B cell (primary cell): ENCODE measurements at places on chromosomes 12 and 14.

DNA sequence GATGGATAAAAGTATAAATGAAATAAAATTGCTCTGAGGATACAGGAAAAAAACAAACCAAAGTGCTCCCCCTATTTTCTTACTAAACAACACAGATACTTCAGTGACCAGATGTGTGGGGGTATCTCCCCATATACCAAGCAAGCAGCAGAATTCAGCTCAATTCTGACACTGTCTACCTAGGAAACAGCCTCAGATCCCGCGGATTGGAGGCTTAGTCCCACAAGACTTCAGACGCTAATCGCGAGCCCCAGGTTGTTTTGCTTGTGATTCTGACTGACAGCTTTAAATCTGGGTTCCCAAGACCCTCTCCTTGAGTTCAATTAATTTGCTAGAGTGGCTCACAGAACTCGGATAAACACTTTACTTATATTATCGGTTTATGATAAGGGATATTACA lies 17.3 kb downstream of the NFKBIA start:
- DNase-seq = no peak
- no peaks in the 10 kb centered on the region for H3K27me3 ChIP-seq
- no peak overlapping the region for H3K27ac ChIP-seq
- H3K4me1 ChIP-seq = no peaks in the 10 kb centered on the region
- no peak overlapping the region for H3K4me3 ChIP-seq

GRCh38 chr14:75022655-75023054 lies 19.9 kb downstream of the EIF2B2 start:
- no peak overlapping the region for H3K27ac ChIP-seq
- DNase-seq = no peak
- no peaks in the 10 kb centered on the region for H3K27me3 ChIP-seq
- H3K4me3 ChIP-seq = no peak overlapping the region

DNA sequence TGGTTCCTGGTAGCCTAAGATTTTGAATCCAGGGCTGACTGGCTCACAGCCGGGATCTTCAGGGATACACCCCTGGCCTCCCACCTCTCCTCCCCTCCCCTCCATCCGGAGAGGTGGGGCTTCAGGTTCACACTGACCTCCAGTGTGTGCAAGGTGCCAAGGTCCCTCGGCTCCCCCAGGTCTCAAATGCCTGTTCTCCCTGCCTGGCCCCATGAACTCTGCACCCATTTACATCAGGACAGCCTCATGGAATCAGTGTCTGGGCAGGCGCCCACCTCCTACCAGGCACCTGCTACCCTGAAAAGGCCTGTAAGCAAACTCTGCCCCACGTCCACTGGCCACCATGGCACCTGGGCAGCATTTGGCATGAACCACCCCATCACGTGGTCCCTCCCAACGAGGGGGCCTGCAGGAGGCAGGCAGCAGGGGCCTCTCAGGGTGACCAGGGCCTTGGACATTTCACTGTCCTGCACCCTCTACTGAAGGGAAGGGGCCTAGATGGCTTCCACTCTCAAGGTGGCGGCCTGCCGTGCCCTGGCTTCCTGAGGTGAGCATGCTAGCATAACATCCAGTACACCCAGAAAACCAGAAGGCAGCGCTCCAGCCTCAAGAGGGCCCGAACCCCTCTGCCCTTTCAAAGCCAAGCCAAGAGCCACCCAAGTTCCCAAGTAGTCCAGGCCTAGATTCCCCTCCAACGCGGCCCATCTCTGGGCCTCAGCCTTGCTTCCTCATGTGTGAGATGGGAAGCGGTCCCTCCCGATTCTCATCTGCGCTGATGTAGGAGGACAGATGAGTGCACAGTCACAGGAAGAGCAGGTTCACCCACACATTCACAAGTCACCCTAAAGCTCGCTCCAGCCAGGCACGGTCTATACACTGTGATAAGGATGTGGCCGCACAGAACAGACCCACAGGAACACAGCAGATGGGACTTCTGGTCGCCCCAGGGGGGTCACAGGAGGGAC lies 37.3 kb downstream of the CCDC85C start:
- no peaks in the 10 kb centered on the region for H3K27me3 ChIP-seq
- H3K27ac ChIP-seq = no peak overlapping the region
- no peak for DNase-seq

GRCh38 chr14:45332360-45332988 lies 79.5 kb upstream of the MIS18BP1 start:
- no peak for DNase-seq
- no peak overlapping the region for H3K27ac ChIP-seq
- no peaks in the 10 kb centered on the region for H3K4me1 ChIP-seq

DNA sequence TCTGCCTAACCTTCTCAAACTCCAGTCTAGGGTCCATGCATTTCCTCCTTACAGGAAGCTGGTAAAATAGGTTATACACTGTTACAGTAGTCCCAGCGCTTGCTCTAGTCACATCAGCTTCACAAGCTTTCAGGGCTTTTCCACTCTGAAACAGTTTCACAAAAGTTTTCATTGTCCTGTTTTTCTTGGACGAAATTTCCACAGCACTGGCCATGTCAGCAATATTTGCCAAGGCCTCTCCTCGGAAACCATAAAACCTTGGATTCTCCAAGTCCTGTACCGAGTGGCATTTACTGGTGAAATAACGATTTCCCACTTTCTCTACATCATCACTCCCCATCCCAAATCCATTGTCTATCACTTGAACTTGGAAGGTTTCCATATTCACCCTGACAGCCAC lies 2.1 kb downstream of the MLH3 start:
- no peak overlapping the region for H3K4me3 ChIP-seq
- H3K36me3 ChIP-seq = no peaks in the 10 kb centered on the region
- no peaks in the 10 kb centered on the region for H3K27me3 ChIP-seq
- DNase-seq = no peak

- no peak overlapping the region for H3K4me3 ChIP-seq
- no peaks in the 10 kb centered on the region for H3K36me3 ChIP-seq
- H3K27me3 ChIP-seq = no peaks in the 10 kb centered on the region
- no peak for DNase-seq
- no peak overlapping the region for H3K27ac ChIP-seq
- no peaks in the 10 kb centered on the region for H3K4me1 ChIP-seq
Observed at GRCh38 chr12:47020211-47020821, 59.1 kb upstream of the PCED1B start.

DNA sequence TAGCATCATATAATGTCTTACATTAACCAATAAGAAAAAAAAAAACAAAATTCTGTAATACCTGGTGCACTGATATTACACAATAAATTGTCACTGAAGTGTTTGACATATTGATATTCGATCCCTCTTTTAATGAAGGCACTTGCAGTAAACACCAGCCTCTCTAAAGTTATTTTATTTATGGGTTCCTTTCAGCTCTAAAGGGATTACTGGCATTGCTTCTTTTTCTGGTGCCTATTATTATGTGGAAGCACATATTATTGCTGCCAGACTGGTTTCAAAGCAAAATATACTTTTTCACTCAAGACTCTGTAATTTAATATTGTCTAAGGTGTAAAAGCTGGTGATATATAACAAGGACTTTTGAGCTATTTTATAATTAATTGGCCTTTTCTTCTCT lies 1090.5 kb downstream of the TRHDE start:
- H3K4me3 ChIP-seq = no peak overlapping the region
- H3K27ac ChIP-seq = no peak overlapping the region
- no peaks in the 10 kb centered on the region for H3K27me3 ChIP-seq
- H3K4me1 ChIP-seq = no peaks in the 10 kb centered on the region
- no peaks in the 10 kb centered on the region for H3K36me3 ChIP-seq

DNA sequence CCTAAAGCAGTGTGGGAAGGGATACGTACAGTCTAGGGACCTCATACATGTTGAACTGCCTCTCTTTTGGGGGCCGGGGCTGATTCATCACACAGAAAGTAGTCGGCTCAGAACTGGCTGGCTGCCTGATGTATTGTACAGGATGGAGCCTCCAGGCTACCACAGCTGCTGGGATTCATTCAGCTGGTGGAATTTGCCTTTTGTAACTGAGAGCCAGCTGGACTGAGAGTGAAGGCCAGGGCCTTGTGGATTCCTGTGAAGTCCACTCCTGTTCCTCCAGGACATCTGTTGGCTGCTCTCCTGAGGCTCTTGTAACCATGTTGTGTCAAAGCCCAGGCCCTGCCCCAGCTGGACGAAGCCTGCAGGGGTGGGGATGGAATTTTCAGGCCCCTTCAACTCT lies 116.3 kb upstream of the PRICKLE1 start:
- H3K27ac ChIP-seq = no peak overlapping the region
- H3K27me3 ChIP-seq = no peaks in the 10 kb centered on the region
- no peaks in the 10 kb centered on the region for H3K36me3 ChIP-seq
- no peak for DNase-seq
- no peaks in the 10 kb centered on the region for H3K4me1 ChIP-seq

- peaks cover 13% of the 10 kb centered on the region for H3K27me3 ChIP-seq
- H3K27ac ChIP-seq = no peak overlapping the region
- no peak overlapping the region for H3K4me3 ChIP-seq
- no peaks in the 10 kb centered on the region for H3K4me1 ChIP-seq
- no peaks in the 10 kb centered on the region for H3K36me3 ChIP-seq
Observed at GRCh38 chr12:52224151-52224550, 8.9 kb upstream of the KRT7 start.

GRCh38 chr14:95502381-95502950 lies 14.0 kb downstream of the SYNE3 start:
- H3K27me3 ChIP-seq = no peaks in the 10 kb centered on the region
- H3K27ac ChIP-seq = no peak overlapping the region
- H3K4me3 ChIP-seq = no peak overlapping the region
- H3K4me1 ChIP-seq = peaks cover 94% of the 10 kb centered on the region
- peaks cover 2% of the 10 kb centered on the region for H3K36me3 ChIP-seq
- DNase-seq = no peak

GRCh38 chr12:107405436-107405835 lies 280.2 kb upstream of the PWP1 start:
- DNase-seq = no peak
- H3K4me1 ChIP-seq = no peaks in the 10 kb centered on the region
- no peak overlapping the region for H3K4me3 ChIP-seq
- H3K27ac ChIP-seq = no peak overlapping the region
- H3K27me3 ChIP-seq = no peaks in the 10 kb centered on the region
- no peaks in the 10 kb centered on the region for H3K36me3 ChIP-seq

GRCh38 chr14:65838565-65838964 lies 426.0 kb downstream of the FUT8 start:
- DNase-seq = no peak
- H3K27ac ChIP-seq = no peak overlapping the region
- H3K4me1 ChIP-seq = no peaks in the 10 kb centered on the region
- no peaks in the 10 kb centered on the region for H3K27me3 ChIP-seq

GRCh38 chr14:94196057-94196456 lies 21.9 kb downstream of the PPP4R4 start:
- H3K4me3 ChIP-seq = no peak overlapping the region
- no peaks in the 10 kb centered on the region for H3K27me3 ChIP-seq
- H3K27ac ChIP-seq = no peak overlapping the region
- no peak for DNase-seq
- no peaks in the 10 kb centered on the region for H3K4me1 ChIP-seq
- no peaks in the 10 kb centered on the region for H3K36me3 ChIP-seq

DNA sequence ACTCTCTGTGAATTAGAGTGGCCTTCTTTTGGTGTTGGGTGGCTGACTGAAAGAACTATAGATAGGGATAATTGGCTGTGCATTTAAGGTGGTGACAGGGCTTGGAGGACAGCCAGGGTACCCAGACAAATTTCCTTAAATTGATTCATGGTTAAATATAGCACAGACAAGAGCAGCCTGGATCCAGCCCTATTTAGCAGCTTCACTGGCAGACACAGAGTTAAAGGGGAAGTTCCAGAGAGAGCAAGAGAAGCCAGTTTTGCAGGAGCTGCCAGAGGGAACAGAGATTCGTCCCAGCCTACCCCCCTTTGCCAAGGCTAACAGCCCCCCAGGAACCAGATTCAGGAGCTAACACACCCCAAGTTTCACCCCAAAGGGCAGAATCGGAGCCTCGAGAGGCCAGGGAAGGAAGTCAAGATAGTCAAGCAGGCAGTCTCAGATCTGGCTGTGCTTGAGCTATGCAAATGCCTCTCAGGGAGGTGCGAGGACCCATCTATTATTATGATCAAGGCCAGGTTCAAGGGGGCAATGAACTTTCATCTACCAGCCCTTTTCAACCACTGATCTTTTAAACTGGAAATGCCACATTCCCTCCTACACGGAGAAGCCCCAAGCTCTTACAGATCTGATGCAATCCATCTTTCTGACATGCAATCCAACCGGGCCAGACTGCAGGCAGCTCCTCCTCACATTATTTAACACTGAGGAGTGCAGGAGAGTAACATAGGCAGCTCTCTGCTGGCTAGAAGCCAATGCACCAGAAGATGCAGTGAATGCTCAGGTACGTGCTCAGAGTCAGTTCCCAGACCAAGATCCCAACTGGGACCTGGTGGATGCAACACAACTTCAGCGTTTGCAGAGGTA lies 58.2 kb downstream of the DHRS2 start:
- no peaks in the 10 kb centered on the region for H3K36me3 ChIP-seq
- H3K4me3 ChIP-seq = no peak overlapping the region
- no peak overlapping the region for H3K27ac ChIP-seq

DNA sequence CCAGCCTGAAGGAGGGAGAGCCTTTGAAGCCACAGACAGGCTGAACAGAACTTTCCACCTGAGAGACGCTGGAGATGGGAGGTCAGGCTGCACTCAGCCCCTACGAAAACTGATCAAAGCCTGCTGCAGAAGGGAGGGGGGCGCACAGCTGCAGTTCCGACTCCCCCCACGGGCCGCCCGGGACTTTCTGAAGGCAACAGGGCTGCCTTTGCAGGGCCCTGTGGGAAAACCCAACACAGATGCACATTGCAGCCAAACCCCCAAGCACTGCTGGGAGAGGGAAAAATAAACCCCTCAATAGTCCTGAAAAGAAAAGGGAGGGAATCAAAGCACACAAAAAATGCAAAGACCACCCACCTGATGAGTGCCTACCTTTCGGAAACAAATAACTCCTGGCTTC lies 290.6 kb downstream of the ZFP36L1 start:
- H3K27me3 ChIP-seq = no peaks in the 10 kb centered on the region
- peaks cover 75% of the 10 kb centered on the region for H3K4me1 ChIP-seq
- no peaks in the 10 kb centered on the region for H3K36me3 ChIP-seq
- H3K4me3 ChIP-seq = no peak overlapping the region

GRCh38 chr14:99309220-99309766 lies 37.3 kb upstream of the BCL11B start:
- H3K36me3 ChIP-seq = no peaks in the 10 kb centered on the region
- no peaks in the 10 kb centered on the region for H3K4me1 ChIP-seq
- H3K27ac ChIP-seq = no peak overlapping the region
- H3K27me3 ChIP-seq = no peaks in the 10 kb centered on the region

DNA sequence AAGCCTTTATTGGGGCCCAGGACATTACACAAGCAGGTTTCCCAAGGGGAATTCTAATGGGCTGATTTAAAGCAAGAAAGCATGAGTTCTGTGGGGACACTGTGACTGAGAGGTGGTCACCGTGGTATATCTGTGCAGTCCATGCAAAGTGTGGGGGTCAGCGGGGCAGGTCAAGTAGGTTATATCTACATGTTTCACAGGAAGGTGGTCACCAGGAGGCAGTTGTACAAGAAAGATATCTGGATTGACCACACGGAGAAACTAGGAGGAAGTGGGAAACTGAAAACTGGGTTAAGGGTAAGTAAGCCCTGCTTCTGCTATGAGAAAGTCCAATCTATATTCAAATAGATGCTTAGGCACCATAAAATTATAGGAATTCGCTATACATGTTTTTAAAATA lies 77.8 kb upstream of the CNOT2 start:
- no peaks in the 10 kb centered on the region for H3K4me1 ChIP-seq
- no peaks in the 10 kb centered on the region for H3K27me3 ChIP-seq
- no peak for DNase-seq
- H3K4me3 ChIP-seq = no peak overlapping the region
